Sigmoid colon (tissue), 7 donors: ENCODE measurements at places on chromosomes 1 and 21. TPM values are rescaled to one million over a fixed set of nuclear protein-coding genes. Genes with fewer than 3 reads are reported as not detected.
A peak's percentile ranks its signal among the peaks of the same experiment; 100 is the strongest.

DNA sequence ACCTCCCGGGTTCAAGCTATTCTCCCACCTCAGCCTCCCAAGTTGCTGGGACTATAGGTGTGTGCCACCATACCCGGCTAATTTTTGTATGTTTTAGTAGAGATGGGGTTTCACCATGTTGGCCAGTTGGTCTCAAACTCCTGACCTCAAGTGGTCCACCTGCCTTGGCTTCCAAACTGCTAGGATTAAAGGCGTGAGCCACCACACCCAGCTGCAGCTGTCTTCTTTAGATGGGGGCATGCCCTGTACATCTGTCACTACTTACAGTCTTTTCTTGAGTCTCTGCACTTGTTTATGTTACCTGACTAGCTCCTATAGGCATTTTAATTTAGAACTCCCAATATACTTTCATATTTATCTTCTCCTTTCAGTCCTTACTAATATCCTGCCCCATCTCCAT, 64.2 kb downstream of the SELENOF start:
- no peak for DNase-seq

- DNase-seq: peak; percentile 11
Observed at GRCh38 chr1:211492511-211493132, 660 bp upstream of the RD3 start.

DNA sequence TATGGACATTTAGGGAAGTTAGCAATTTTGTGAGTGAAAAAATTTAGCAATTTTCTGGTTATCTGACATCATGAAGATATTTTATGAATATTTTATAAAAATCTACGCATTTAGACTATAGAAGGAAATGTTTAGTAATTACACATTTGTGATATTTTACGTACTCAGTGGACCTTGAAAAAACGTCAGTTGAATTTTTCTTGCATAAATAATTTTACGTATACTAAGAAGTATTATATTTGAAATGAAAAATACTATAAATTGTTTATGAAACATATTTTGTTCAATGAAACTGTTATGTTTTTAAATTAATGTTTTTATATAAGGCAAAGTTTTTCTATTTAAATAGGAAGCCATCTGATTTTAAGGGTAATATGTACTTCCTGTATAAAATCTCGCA, 462.8 kb downstream of the NCAM2 start:
- no peak for DNase-seq

- DNase-seq: no peak
Observed at GRCh38 chr1:93678491-93678890, 3.1 kb downstream of the BCAR3 start.

DNA sequence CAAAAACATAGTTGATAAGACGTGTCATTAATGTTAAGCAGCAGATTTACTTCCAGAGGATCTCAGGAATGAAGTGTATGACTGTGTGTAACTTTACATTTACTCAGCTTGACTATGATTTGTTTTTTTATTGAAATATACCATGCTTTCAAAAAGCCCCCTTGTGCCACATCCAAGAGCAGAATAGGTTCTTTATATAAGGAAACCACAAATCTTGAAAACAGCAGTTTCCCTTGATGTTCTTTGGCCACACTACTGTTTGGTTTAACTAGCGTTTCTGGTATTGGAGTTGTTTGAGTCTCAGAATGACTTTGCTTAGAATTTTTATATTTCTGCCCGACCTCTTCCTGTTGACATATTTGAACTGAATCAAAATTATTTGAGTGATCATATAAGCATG, 25.0 kb downstream of the LRRC8C start:
- DNase-seq: no peak

DNA sequence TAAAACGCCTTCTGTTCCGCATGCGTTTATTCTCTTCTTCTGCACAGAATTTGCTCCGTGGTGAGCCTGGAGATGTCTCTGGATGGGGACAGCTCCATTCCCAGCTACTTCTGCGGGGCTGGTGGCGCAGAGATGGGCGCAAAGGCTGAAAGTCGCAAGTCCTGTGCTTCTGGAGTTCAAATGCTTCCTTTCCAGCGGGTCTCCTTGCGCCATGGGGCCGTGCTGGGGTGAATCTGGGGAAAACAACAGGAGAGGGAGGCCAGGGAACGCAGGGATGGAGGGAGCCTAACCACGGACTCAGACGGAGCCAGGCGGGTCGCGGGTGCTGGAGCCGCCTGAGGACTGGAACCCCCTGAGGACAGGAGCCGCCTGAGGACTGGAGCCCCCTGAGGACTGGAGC, 2.9 kb upstream of the OR2T12 start:
- no peak for DNase-seq

- DNase-seq: no peak
Observed at GRCh38 chr1:35288761-35289160, 20.3 kb downstream of the ZMYM4 start.

GRCh38 chr1:198970916-198971315, 332.1 kb downstream of the PTPRC start:
- DNase-seq: no peak

GRCh38 chr1:194309697-194310096, 1123.3 kb upstream of the B3GALT2 start:
- DNase-seq: no peak

- no peak for DNase-seq
Observed at GRCh38 chr1:56798053-56798471, 21.1 kb downstream of the FYB2 start.

DNA sequence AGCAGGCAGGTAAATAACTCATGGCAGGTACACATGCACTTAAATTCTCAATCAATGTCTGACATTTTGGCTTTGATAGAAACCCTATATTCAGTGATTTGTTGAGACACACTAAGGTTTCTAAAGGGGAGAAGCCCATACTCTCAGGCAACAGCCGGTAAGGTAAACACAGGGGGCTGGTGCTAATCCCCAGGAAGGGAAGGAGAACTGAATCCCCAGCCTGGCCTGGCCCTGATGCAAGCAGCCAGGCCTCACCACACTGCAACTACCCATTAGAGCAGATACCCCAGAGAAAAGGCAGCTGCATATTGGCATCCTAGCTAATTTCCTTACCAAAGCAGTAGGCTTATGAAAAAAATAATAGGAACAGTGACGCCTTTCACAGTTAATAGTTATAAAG, 116.5 kb upstream of the LRRC7 start:
- DNase-seq: no peak

GRCh38 chr21:44881198-44881872, 7.8 kb upstream of the PTTG1IP start:
- peak; percentile 59 for DNase-seq

GRCh38 chr1:162946701-162947100, 85.7 kb upstream of the CCDC190 start:
- no peak for DNase-seq

LRRC53 gene
- not detected for total RNA-seq

FAF1 gene
- 59.3 TPM for total RNA-seq

OPRD1 gene
- total RNA-seq: 1.8 TPM
